Caco-2 (cell line): ENCODE measurements at places on chromosomes 13 and 19. TPM values are rescaled to one million over a fixed set of nuclear protein-coding genes. Genes with fewer than 3 reads are reported as not detected.

DNA sequence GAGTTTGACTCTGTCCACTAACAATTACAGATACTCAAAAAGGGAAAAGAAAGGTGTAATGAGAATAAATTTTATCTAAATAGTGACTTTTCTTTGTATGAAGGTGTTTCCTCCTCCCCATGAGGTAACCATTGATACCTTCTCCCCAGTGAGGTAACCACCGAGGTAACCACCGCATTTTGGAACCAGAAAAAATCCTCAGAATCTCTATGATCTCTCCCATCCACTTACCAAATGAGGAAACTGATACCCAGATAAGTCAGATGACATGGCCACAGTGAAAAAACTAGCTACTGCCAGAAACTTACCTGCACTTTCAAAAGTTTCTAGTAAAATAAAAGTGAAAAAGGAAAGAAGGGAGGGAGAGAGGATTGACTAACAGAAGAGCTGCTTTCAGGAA, 124.0 kb upstream of the FNDC3A start:
- H3K4me3 ChIP-seq: no peak overlapping the region
- DNase-seq: no peak
- no peak overlapping the region for H3K27ac ChIP-seq
- H3K4me1 ChIP-seq: 0 out of 2 replicates have a peak, but pooled peaks cover 10% of the 10 kb centered on the region
- H3K27me3 ChIP-seq: no peaks in the 10 kb centered on the region

Gene CDADC1
- total RNA-seq: 14.4 and 15.9 TPM in 2 replicates

DNA sequence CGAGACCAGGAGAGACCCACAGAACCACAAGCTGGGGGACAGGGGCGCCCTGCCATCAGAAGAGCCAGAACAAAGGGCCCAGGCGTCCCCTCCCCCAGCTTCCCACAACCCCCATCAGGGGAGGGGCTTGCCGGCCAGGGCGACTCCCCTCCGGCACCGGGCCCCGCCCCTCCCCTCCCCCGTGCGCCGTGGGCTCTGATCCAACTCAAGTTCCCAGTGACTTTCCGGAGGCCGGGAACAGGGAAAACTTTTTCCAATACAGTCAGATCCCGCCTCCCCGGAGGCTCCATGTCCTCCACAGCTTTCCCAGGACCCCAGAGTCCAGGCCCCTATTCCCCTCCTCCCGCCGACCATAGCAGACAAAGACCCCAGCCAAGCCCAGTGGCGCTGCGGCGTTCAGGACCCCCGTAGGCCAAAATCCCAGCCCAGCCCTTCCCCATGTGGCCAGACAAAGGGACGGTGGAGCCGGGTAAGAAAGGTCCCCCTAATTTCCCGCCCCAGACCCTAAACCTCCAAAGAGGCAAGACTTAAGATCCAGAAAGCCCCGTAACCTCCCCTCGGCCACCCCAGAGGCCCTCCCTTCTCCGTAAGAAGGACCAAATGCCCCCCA, 673 bp downstream of the TEAD2 start:
- H3K4me1 ChIP-seq: peaks cover 8% of the 10 kb centered on the region; the same call in 1 of the 2 replicates
- H3K27me3 ChIP-seq: no peaks in the 10 kb centered on the region; the same call in 1 of the 2 replicates
- no peak overlapping the region for H3K27ac ChIP-seq
- H3K36me3 ChIP-seq: no peaks in the 10 kb centered on the region
- peak; percentile 70 for DNase-seq

Gene SH2D3A
- 20.5 and 24.5 TPM in 2 replicates for total RNA-seq

DNA sequence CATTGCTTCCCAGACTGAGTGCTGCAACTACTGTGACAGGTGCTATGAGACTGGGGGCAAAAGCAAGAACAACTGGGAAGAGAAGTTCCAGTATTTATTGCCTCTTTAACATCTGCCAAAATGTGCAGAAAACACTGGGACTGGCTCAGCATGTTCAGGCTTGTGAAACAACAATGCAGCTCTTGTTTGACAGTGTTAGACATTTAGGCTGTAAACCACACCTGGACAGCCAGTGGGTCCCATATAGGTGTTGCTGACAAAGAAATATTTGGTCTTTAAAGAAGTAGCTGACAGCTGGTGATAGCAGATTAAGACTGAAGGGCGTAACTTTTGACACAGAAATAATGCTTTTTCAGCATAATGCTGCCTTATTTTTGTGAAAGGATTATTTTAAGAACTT, 88.1 kb downstream of the STOML3 start:
- H3K4me1 ChIP-seq: peaks cover 3% of the 10 kb centered on the region; the same call in 1 of the 2 replicates
- H3K27ac ChIP-seq: no peak overlapping the region
- no peaks in the 10 kb centered on the region for H3K36me3 ChIP-seq
- no peak for DNase-seq
- no peak overlapping the region for H3K4me3 ChIP-seq

GRCh38 chr19:45641274-45642105, 2.3 kb upstream of the EML2 start:
- no peaks in the 10 kb centered on the region for H3K36me3 ChIP-seq
- peak; percentile 93 for DNase-seq
- peak overlapping the region; percentile 84 for H3K27ac ChIP-seq
- no peaks in the 10 kb centered on the region for H3K27me3 ChIP-seq

Gene KLK2
- total RNA-seq: not detected in 2 replicates

GRCh38 chr19:53828531-53828930, 4.4 kb upstream of the NLRP12 start:
- H3K27ac ChIP-seq: no peak overlapping the region
- H3K27me3 ChIP-seq: no peaks in the 10 kb centered on the region
- H3K36me3 ChIP-seq: no peaks in the 10 kb centered on the region
- H3K4me3 ChIP-seq: no peak overlapping the region

- H3K27ac ChIP-seq: peak overlapping the region; percentile 83
- peaks cover 33% of the 10 kb centered on the region for H3K4me1 ChIP-seq
- peak; percentile 81 for DNase-seq
- H3K36me3 ChIP-seq: no peaks in the 10 kb centered on the region
- no peak overlapping the region for H3K4me3 ChIP-seq
Measured at GRCh38 chr19:42831221-42832019, 48.1 kb downstream of the PSG1 start.

DNA sequence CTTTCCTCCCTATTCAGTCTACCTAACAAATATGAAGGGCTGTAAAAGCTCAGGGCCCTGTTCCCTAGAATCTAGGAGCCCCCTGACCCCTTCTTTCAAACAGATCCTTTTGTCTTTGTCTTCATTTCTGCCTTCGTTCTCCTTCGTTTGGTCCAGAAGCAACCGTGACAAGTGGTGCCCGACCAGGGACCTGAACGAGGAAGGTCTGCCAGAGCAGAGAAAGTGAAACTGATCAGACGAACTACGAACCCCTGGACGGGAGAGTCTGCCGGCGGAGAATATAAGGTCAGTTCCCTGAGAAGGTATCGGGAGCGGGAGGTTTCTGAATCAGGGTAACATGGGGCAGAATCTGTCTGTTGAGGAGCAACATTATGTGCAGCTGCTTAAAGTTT, 751 bp downstream of the ERVK3-1 start:
- peaks cover 6% of the 10 kb centered on the region for H3K36me3 ChIP-seq
- peak overlapping the region; percentile 97 for H3K27ac ChIP-seq
- H3K27me3 ChIP-seq: no peaks in the 10 kb centered on the region
- H3K4me3 ChIP-seq: peak overlapping the region; percentile 68
- H3K4me1 ChIP-seq: peaks cover 11% of the 10 kb centered on the region

Gene CD22
- total RNA-seq: not detected in 2 replicates

Gene IL17D
- 1.7 and 2.2 TPM in 2 replicates for total RNA-seq

Gene LILRA1
- total RNA-seq: not detected in 2 replicates
